ENCODE measurements at places on chromosomes 7 and 10.

- DNase-seq = no peak
Observed at GRCh38 chr10:118472415-118473304, 122.8 kb downstream of the PRLHR start.

GRCh38 chr10:126397640-126398382 lies 9.5 kb upstream of the ADAM12 start:
- DNase-seq = no peak

DNA sequence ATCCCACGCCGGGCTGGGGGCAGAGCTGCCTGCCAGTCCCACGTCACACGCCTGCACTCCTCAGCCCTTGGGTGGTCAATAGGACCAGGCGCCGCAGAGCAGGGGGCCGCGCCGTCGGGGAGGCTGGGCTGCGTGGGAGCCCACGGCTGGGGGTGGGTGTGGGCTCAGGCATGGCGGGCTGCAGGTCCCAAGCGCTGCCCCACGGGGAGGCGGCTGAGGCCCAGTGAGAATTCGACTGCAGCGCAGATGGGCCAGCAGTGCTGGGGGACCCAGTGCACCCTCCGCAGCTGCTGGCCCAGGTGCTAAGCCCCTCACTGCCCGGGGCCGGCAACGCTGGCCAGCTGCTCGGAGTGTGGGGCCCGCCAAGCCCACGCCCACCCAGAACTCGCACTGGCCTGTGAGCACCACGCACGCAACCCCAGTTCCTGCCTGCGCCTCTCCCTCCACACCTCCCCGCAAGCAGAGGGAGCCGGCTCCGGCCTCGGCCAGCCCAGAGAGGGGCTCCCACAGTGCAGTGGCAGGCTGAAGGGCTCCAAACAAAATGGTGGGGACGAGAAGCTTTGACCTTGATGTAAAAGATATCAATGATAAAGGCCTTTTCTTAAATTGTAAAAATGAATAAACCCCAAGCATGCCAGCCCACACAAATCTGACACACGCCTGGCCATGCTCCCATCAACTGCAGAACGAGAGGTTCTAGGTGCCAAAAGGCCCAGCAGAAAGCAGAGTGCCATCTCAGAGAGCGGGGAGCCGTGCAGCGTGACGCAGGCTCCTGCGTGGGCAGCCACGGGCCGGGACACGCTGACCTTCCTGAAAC lies 255.5 kb downstream of the MAD1L1 start:
- no peak for DNase-seq

- DNase-seq = no peak
Observed at GRCh38 chr7:16850614-16851466, 30.9 kb downstream of the AGR3 start.

DNA sequence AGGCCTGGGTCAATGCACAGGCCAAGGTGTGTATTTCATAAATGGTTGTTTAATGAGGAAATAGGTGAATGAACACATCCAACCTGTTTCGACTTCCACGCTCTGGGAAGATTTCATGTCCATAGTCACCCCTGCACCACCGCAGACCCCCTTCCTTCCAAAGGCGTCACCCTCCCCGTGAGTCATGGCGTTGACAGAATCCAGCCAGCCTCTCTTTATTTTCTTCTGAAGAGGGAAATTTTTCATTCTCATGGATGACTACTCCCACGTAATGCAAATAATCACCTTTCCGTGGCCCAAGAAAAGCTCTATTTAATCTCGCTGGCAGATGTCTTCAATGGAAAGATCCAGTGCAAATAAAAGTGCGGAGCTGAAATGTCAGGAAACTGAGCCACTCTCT lies 75.3 kb upstream of the FOXK1 start:
- no peak for DNase-seq

All from neural crest cell (in vitro differentiated cells).